ENCODE measurements at places on chromosomes 3 and 15. TPM values are rescaled to one million over a fixed set of nuclear protein-coding genes. Genes with fewer than 3 reads are reported as not detected.

Gene SERPINI1
- 0.89 TPM for total RNA-seq

Gene MUSTN1
- not detected for total RNA-seq

Gene ARHGAP31
- 13.6 TPM for total RNA-seq

Gene EPHB1
- total RNA-seq, result 0.49 TPM

Gene PLSCR5
- total RNA-seq, result not detected

Gene CPEB1
- total RNA-seq, result 1.4 TPM

Gene CALML4
- 0.81 TPM for total RNA-seq

Gene C3orf52
- 13.1 TPM for total RNA-seq

Gene SERINC4
- not detected for total RNA-seq

Gene ISLR2
- 1.5 TPM for total RNA-seq

Gene ZMYND10
- 3.9 TPM for total RNA-seq

Gene ZDHHC19
- not detected for total RNA-seq

Gene TMEM212
- total RNA-seq, result not detected

Gene CFAP20DC
- 2.8 TPM for total RNA-seq

Gene SLC51B
- total RNA-seq, result not detected

Gene RETNLB
- not detected for total RNA-seq

Gene DTWD1
- total RNA-seq, result 6.5 TPM

Gene B4GALT4
- 20.4 TPM for total RNA-seq

Gene ROPN1
- total RNA-seq, result not detected

Gene INKA1
- total RNA-seq, result 0.76 TPM

Gene LIPC
- 0.16 TPM for total RNA-seq

Gene SLC25A20
- total RNA-seq, result 8.6 TPM
